ENCODE measurements at places on chromosomes 5 and 9. TPM values are rescaled to one million over a fixed set of nuclear protein-coding genes. Genes with fewer than 3 reads are reported as not detected.

TNPO1 gene
- total RNA-seq, result 172 TPM

DNA sequence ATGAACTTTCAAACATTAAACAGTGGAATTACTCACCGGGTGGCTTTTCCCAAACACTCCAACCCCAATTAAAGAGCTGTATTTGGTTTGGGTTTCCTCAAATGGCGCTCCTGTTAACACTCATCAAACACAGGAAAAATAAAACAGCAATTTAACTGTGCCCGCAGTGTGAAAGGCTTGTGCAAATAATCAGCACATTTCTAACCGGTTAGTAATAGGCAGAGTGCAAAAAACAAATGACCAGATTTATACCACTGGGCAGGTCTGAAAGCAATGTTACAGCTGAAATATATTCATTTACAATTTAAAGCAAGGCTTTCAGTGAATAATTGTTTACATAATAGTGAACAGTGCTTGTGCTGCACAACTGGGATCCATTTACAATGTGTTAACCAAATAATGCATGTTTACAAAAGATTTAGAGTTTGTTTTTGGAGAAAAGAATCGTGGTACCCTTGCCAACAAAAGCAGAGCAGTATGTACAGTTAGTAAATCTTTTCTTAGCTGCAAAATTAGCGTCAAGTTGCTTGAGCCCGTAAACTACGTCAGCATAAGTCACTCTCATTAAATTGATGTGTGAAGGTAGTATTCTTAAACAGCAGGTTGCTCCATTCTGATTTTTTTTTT lies 662.9 kb upstream of the ZNF608 start:
- DNase-seq, result no peak

VLDLR gene
- 20.3 TPM for total RNA-seq

- DNase-seq, result no peak
Measured at GRCh38 chr5:32845171-32845570, 134.1 kb downstream of the NPR3 start.

- DNase-seq, result no peak
Measured at GRCh38 chr9:93267091-93267541, 83.2 kb downstream of the WNK2 start.

DNA sequence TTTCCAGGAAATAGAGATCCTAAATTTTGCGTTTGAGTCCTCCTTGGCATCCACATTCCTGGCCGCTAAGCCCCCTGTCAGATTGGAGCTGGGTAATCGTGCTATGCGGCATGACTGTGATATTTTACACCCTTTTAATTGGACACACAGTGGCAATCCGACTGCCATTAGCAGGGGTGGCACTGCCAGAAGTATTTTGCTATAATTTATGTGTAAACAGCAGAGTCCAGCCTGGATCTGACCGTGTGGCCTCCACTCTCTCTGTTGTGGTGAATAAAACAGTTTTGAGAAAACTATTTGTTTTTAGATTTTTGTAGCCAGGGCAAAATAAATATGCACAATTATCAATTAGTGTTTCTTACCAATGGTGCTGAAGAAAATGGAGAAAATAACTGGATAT lies 281.0 kb upstream of the IRX2 start:
- DNase-seq, result no peak

GRCh38 chr9:101566904-101567724 lies 27.7 kb downstream of the PPP3R2 start:
- no peak for DNase-seq

DNA sequence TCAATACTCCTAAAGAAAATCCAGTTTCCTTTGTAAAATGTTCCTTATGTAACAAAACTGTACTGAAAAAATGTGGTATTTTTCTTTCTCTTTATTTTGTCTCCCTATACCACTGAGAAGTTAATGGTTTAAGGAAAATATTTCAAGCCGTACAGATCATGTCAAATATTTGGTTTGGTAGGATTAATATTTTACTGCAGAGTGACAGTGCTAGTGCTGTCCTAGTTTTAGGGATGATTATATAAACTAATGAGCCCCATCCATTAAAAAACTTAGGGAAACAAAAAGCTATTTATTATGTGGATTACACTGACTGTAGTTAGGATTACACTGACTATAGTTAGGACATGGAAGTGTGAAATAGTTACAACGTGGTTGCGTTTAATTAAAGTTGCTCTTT lies 209.1 kb downstream of the CD180 start:
- no peak for DNase-seq

SLC36A3 gene
- total RNA-seq, result not detected

FBLL1 gene
- total RNA-seq, result 5.9 TPM

GRCh38 chr5:57635146-57635777 lies 152.7 kb upstream of the ACTBL2 start:
- no peak for DNase-seq

Data from neural crest cell (in vitro differentiated cells).